ENCODE measurements at places on chromosomes 4 and X.

- no peak for DNase-seq
Measured at GRCh38 chr4:170868170-170868569, 778.4 kb upstream of the AADAT start.

- no peak for DNase-seq
Measured at GRCh38 chr4:40309250-40309774, 25.8 kb upstream of the CHRNA9 start.

GRCh38 chr4:166662266-166662843 lies 571.9 kb downstream of the SPOCK3 start:
- no peak for DNase-seq

- DNase-seq = peak; percentile 72
Measured at GRCh38 chr4:111630705-111631104, 514.5 kb upstream of the FAM241A start.

DNA sequence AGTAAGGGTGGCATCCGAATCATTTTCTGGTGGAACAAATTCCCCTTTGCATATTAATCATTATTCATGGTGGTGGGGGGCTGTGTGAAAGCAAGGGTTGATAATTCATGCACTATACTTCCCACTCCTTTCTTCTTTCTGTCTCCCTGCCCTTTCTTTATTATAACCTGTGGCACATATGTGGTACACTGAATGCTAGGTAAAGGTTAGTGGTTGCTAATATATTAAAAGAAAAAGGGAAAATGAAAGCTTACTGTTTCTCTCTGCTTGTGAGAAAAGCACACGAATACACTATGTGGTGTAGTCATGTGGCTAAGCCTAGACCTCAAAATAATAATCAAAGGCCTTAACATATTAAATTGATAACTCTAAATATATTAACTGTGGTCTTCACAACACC lies 178.4 kb upstream of the RPS6KA3 start:
- no peak for DNase-seq

- DNase-seq = no peak
Measured at GRCh38 chr4:12126474-12126873, 697.8 kb upstream of the HS3ST1 start.
